HCT116 (cell line): ENCODE measurements at places on chromosomes 1 and 21. TPM values are rescaled to one million over a fixed set of nuclear protein-coding genes. Genes with fewer than 3 reads are reported as not detected.

DNA sequence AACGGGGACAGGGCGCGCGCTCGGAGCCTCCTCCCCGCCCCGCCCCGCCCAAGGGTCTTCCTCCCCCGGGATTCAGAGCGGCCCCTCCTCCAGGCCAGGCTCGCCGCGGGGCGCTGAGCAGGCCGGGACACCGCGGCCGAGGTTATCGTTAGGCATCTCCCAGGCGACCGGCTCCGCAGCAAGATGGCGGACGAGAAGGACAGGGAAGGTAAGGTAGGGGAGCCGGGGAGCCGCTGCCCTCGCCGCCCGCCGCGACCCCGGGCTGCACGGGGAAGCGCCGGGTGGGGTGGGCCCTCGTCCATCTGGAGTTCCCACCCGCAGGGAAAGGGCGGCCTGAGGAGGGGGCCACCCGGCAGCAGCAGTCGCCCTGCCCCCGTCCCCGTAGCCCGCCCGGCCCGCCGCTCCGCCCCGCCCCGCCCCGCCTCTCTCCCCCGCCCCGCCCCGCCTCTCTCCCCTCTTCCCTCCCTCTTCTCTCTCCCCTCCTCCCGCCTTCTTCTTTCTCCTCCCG lies 105.9 kb upstream of the HNRNPU start:
- H3K4me1 ChIP-seq, result peaks cover 29% of the 10 kb centered on the region
- H3K27me3 ChIP-seq, result no peaks in the 10 kb centered on the region
- H3K27ac ChIP-seq, result peak overlapping the region; percentile 98
- H3K4me3 ChIP-seq, result peak overlapping the region; percentile 67
- peak; percentile 42 for DNase-seq

GRCh38 chr1:162357681-162358266 lies 18.9 kb downstream of the SPATA46 start:
- H3K4me1 ChIP-seq, result no peaks in the 10 kb centered on the region
- H3K27me3 ChIP-seq, result no peaks in the 10 kb centered on the region
- no peak overlapping the region for H3K27ac ChIP-seq
- peaks cover 3% of the 10 kb centered on the region; the same call in 1 of the 2 replicates for H3K36me3 ChIP-seq
- no peak overlapping the region for H3K4me3 ChIP-seq
- peak; percentile 18 for DNase-seq

DNA sequence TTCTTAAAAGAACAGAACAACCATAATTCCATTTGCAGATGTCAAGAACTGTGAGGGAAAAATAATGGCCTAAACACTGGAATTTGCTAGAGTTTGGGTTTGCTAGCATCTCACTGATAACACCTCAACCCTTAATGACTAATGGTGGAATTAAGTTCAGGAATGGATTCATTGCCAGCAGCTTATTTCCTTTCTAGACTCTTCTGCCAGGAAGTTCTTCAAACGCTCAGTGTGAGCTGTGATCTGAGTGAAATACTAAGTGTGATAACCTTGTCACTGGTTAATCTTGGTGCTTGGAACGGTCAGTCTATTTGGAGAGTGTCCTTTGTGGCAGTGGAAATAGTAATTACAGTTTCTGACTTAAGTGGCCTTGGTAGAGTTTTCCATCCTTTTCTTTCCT lies 21.6 kb upstream of the PLEKHM2 start:
- no peak for DNase-seq
- H3K27ac ChIP-seq, result no peak overlapping the region
- no peaks in the 10 kb centered on the region for H3K27me3 ChIP-seq
- H3K36me3 ChIP-seq, result peaks cover 39% of the 10 kb centered on the region
- no peaks in the 10 kb centered on the region for H3K4me1 ChIP-seq

DNA sequence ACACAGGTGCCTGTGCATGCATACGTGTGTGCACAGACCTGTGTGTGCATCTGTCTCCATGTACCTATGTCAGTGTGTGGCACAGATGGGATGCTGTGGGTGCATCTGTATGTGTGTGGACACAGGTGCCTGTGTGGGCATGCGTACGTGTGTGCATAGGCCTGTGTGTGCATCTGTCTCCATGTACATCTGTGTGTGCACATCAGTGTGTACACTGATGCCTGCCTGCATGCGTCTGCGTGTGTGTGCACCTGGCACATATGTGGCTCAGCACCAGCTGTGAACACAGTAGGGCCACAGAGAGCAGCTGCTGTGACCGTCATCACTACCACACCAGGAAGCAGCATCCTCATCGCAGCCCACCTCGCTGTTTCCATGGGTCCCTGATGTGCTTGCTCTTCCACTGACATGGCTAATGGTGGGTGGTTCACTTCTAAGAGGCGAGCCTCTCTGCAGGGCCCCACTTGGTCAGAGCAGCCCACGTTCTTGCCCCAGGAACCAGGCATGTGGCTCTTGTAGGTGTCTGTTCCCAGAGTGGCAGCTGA lies 9.6 kb upstream of the SPATC1L start:
- no peaks in the 10 kb centered on the region for H3K36me3 ChIP-seq
- no peak overlapping the region for H3K27ac ChIP-seq
- H3K4me1 ChIP-seq, result peaks cover 3% of the 10 kb centered on the region
- DNase-seq, result no peak

DNA sequence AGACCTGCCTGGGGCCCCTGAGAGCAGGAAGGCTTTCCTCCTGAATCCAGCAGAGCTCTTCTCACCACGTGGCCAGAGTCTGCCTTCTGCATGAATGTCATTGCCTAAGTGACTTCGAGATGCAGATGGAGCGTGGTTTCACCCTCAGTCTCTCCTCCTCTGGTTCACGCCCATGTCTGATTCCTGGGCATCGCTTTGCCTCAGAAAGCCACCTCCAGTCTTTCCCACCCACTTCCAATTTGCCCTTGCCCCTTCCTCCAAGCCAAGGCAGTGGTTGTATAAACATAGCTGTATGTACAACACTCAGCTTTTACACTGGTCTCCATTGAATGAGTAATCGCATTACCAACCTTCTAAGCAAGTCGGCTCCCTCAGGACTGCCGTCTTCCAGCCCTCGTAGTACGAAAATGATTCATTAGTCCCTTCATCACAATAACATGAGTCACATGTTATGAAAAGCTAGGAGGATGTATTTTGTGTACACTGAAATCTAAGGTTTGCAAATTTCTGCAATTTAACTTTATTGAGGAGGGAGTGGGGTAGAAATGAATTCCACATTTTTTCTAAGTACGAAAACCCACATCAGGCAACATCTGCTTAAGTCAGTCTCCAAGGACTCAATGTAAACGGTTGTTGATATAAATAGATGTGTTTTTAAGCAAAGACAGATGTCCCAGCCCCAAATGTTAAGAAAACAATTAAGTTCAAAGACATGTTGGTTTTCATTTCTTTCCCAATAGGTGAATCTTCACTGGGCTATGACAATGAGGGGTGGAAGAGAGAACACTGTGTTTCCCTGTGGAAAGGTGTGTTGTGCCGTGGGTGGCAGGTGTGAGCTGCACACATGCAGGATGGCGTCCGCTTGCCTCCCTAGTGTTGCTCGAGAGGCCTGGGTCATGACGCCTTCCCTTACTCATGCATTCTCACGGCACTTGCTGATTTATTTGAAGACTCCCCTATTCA lies 32.3 kb upstream of the ETS2 start:
- no peaks in the 10 kb centered on the region for H3K27me3 ChIP-seq
- H3K36me3 ChIP-seq, result no peaks in the 10 kb centered on the region
- peak overlapping the region; percentile 31; the same call in 1 of the 2 replicates for H3K4me3 ChIP-seq
- peak overlapping the region; percentile 46 for H3K27ac ChIP-seq

- H3K36me3 ChIP-seq, result no peaks in the 10 kb centered on the region
- H3K4me3 ChIP-seq, result no peak overlapping the region
- no peaks in the 10 kb centered on the region for H3K27me3 ChIP-seq
Measured at GRCh38 chr1:67368046-67368514, 60.4 kb downstream of the IL12RB2 start.

DNA sequence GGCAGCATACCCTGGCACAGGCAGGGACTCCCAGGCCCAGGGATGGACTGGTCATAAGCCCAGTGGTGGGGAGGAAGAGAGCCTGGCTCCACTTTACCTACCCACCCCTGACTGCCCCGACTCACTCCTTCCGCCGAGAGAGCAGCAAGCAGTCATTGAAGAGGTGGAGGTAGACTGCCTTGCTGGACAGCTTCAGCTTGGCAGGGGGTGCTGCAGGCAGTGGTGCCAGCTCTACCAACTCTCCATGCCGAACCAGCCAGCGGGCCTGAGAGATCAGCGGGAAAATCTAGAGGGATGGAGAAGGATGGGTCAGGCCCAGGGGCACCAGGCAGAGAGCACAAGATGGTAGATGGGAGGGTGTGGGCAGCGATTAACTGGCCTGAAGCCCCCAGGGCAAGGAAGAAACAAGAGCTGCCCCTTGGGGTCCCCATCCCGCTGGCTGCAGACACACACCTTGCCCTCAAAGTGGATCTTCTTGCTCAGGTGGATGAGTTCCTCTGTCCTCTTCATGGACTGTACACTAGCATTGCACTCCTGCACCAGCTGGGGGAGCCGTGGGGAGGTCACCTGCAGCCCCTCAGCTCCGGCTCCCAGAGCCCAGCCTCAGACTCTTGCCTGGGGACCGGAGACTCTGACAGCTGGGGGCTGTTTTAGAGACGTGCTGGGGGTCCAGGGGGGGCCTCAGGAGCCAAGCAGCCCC lies 7.7 kb downstream of the ARHGEF19 start:
- no peak overlapping the region for H3K4me3 ChIP-seq
- H3K27me3 ChIP-seq, result no peaks in the 10 kb centered on the region
- DNase-seq, result no peak
- H3K27ac ChIP-seq, result peak overlapping the region; percentile 82; the same call in 1 of the 2 replicates
- peaks cover 12% of the 10 kb centered on the region; the same call in 1 of the 2 replicates for H3K36me3 ChIP-seq

- H3K4me3 ChIP-seq, result no peak overlapping the region
- no peak for DNase-seq
- H3K4me1 ChIP-seq, result no peaks in the 10 kb centered on the region
- H3K36me3 ChIP-seq, result no peaks in the 10 kb centered on the region
Measured at GRCh38 chr1:209095627-209096595, 487.6 kb upstream of the CAMK1G start.

DNA sequence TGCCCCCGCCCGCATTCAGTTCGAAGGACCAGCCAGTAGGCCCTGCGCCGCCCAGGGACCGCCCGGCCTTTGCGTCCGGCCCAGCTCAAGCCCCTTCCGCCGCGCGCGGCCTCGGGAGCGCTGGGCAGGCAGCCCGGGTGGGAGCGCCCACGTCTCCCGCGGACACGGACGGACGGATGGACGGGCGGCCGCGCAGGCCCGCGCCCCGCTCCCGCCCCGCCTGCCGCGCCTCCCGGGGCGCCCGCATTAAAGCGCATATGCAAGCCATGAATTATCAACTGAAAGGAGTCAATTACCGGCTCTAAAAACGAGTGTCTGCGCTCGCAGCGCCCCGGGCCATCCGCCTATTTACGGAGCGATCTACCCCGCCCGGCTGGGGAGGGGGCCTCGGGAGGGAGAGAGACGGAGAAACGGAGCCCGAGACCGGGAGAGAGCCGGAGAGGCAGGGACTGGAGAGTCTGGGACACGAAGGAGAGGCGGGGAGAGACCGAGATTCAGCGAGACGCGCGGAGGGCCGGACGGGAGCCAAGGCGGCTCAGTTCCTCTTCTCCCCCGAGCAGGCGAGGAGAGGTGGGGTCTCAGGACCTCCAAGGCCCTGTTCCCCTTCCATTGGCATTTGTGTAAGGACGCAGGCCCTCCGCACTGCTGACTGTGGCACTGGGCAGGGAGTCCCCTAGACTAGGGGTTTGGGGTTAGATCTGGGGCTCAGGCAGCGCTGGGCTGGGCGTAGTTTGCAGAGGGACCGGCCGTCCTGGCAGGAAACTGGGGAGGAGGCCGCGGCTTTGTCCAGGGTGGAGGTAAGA lies 41.3 kb upstream of the DMBX1 start:
- no peak overlapping the region for H3K4me3 ChIP-seq
- H3K27me3 ChIP-seq, result no peaks in the 10 kb centered on the region
- no peak for DNase-seq
- no peaks in the 10 kb centered on the region for H3K36me3 ChIP-seq

- no peaks in the 10 kb centered on the region for H3K27me3 ChIP-seq
- peak; percentile 32 for DNase-seq
- H3K4me1 ChIP-seq, result no peaks in the 10 kb centered on the region
Measured at GRCh38 chr1:59061876-59062275, 235.0 kb upstream of the FGGY start.

DNA sequence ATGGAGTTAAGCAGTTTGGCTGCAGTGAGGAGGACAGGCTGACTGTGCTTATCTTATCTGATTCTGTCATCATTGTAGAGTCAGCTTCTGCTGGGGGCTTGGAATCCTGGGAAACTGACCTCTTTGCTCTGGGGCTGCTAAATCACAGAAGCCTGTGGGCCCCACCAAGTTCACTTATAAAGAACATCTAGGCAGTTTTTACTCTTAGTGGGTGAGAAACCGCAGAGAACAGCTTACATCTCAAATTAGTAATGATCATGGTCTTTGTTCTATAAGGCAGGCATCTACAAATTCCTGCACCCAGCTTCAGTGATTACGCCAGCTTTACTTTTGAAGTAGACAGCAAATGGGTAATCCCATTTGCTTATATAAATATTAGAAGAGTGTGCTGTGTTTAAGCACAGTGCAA lies 75.7 kb downstream of the ZC3H11B start:
- H3K27me3 ChIP-seq, result peaks cover 10% of the 10 kb centered on the region; the same call in 1 of the 2 replicates
- H3K27ac ChIP-seq, result no peak overlapping the region
- H3K4me3 ChIP-seq, result no peak overlapping the region

- no peaks in the 10 kb centered on the region for H3K27me3 ChIP-seq
- H3K27ac ChIP-seq, result no peak overlapping the region
- H3K4me1 ChIP-seq, result peaks cover 6% of the 10 kb centered on the region; the same call in 1 of the 2 replicates
- no peaks in the 10 kb centered on the region for H3K36me3 ChIP-seq
- DNase-seq, result no peak
Measured at GRCh38 chr1:209607795-209608178, 24.3 kb downstream of the CAMK1G start.

- H3K4me3 ChIP-seq, result no peak overlapping the region
- peak; percentile 22 for DNase-seq
- no peaks in the 10 kb centered on the region for H3K36me3 ChIP-seq
Measured at GRCh38 chr1:110548381-110548780, 29.4 kb upstream of the KCNA10 start.

GRCh38 chr1:37560401-37561132 lies 3.8 kb downstream of the DNALI1 start:
- H3K4me1 ChIP-seq, result peaks cover 7% of the 10 kb centered on the region
- DNase-seq, result no peak
- no peak overlapping the region for H3K4me3 ChIP-seq
- H3K27ac ChIP-seq, result no peak overlapping the region
- H3K27me3 ChIP-seq, result no peaks in the 10 kb centered on the region
- H3K36me3 ChIP-seq, result peaks cover 10% of the 10 kb centered on the region; the same call in 1 of the 2 replicates

GRCh38 chr1:75725266-75725665 lies 757 bp downstream of the ACADM start:
- no peaks in the 10 kb centered on the region for H3K36me3 ChIP-seq
- peak overlapping the region; percentile 88 for H3K4me3 ChIP-seq
- H3K4me1 ChIP-seq, result peaks cover 12% of the 10 kb centered on the region
- no peaks in the 10 kb centered on the region for H3K27me3 ChIP-seq

DNA sequence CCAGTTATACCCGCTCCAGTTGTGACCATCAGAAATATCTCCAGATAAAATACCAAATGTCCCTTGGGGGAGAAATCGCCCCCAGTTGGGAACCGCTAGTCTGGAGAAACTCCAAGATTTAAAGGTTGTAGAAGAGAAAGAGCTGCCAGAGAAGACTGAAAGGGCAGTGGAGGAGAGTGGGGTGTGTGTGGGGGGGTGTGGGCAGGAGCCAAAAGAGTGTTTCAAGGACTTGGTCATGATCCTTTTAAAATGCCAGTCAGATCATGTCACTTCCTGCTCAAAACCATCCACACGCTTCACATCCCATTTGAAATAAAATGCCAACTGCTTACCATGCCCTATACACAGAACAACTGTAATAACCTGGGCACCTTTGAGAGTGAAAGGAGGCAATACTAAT lies 3.4 kb upstream of the HEYL start:
- no peaks in the 10 kb centered on the region for H3K36me3 ChIP-seq
- no peak for DNase-seq
- H3K4me1 ChIP-seq, result peaks cover 17% of the 10 kb centered on the region
- no peaks in the 10 kb centered on the region for H3K27me3 ChIP-seq
- H3K27ac ChIP-seq, result no peak overlapping the region

PALMD gene
- total RNA-seq, result 0.12 TPM

PRR9 gene
- not detected for total RNA-seq

DESI2 gene
- 44.6 TPM for total RNA-seq
